Iris pigment epithelial cell (primary cell): ENCODE measurements at places on chromosomes 7 and 10.

GRCh38 chr10:71436268-71437125, 39.8 kb downstream of the CDH23 start:
- DNase-seq: no peak

DNA sequence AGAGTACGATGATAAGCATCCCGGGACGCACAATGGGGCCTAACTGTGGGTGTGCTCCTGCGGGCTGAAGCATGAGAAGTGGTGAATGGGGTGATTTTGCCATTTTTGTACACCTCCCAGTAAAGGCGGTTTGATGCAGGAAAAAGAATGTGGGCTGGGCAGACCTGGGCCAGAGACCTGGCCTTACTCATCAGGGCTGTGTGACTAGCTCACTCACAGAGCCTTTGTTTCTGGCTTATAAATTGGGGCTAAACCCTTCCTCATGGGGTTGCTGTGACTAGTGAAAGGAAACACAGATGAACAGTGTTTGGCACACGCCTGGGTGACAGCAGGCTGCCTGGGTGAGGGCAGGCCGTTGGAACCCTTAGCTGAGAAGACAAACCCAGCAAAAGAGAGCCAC, 18.0 kb downstream of the RRP12 start:
- no peak for DNase-seq

- peak; percentile 73 for DNase-seq
Observed at GRCh38 chr10:113880236-113880635, 25.8 kb downstream of the NHLRC2 start.

- DNase-seq: no peak
Observed at GRCh38 chr10:118141471-118141870, 94.7 kb upstream of the RAB11FIP2 start.

- no peak for DNase-seq
Observed at GRCh38 chr7:155477476-155477875, 19.5 kb downstream of the EN2 start.

- DNase-seq: peak; percentile 88
Observed at GRCh38 chr7:74480861-74481417, 27.2 kb downstream of the GTF2IRD1 start.

DNA sequence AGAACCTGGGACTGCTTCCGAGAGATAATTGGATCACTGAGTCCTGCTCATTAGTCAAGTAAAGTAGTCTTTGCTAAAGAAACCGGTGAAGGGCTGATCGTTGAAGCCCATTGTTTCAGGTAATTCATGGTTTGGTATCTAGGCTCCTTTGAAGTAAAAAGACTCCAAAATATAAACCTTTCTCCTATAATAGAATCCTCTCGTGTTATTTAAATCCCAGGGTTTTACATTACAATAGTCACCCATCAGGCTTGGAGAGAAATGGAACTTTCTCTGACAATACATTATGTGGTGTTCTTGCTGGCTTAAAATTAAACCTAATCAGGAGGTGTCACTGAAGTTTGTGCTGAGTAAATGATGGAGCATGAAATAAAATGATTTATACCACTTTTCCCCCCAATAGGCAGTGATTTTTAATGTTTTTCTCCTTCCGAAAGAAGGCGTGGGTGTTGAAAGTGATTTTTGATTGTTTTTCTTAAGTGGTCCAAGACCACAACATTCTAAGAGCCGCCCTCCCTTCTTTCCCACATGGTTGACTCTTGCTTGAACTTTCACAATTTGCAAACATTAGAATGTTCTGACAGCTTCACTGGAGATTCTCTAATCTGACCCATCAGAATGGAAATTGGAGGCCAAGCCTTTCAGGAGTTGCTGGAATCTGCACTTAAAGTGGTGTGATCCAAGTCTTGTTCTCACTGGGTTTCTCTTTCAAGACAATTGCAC, 44.2 kb downstream of the LRMDA start:
- DNase-seq: peak; percentile 66
